ENCODE measurements at places on chromosomes 4 and X. TPM values are rescaled to one million over a fixed set of nuclear protein-coding genes. Genes with fewer than 3 reads are reported as not detected.

DNA sequence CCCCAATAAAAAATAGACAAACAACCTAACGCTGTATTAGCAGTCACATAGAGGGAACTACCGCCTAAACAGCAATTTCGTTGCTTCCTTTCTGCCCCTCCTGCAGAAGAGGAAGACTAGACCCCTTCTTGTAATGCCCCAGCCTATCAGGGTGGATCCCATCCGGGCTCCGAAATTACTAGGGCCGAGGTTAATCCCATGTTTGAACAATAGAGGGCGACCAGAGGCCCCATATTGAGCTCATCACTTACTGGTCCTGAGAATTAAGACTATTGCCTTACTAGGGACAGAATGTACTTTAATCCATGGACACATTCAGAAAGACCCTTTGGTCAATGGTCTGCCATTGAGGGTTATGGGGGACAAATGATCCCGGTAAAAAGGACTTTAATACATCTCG, 11.8 kb upstream of the ZNF630 start:
- no peaks in the 10 kb centered on the region for H3K4me1 ChIP-seq
- no peak for DNase-seq
- H3K27me3 ChIP-seq, result no peaks in the 10 kb centered on the region
- no peaks in the 10 kb centered on the region for H3K36me3 ChIP-seq
- no peak overlapping the region for H3K4me3 ChIP-seq
- H3K27ac ChIP-seq, result no peak overlapping the region

DNA sequence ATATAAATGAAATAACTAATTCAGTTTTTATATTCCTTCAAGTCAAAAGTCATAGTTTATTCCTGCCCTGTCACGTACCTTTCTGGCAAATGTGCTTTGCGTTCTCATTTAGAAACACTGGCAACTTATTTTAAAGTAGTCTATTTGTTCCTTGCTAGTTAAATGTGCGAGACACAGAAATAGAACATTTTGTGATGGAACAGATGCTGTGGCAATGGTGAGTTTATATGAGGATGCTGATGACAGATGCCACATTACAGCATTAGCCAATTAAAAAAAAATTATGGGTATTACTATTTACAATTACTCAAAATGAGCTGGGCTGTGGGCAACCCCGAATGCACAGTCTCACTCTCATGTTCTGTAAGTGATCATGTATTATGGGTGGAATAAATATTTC, 26.1 kb upstream of the EPHA5 start:
- no peak overlapping the region for H3K4me3 ChIP-seq
- no peaks in the 10 kb centered on the region for H3K27me3 ChIP-seq
- H3K36me3 ChIP-seq, result no peaks in the 10 kb centered on the region
- no peaks in the 10 kb centered on the region for H3K4me1 ChIP-seq
- no peak overlapping the region for H3K27ac ChIP-seq

DNA sequence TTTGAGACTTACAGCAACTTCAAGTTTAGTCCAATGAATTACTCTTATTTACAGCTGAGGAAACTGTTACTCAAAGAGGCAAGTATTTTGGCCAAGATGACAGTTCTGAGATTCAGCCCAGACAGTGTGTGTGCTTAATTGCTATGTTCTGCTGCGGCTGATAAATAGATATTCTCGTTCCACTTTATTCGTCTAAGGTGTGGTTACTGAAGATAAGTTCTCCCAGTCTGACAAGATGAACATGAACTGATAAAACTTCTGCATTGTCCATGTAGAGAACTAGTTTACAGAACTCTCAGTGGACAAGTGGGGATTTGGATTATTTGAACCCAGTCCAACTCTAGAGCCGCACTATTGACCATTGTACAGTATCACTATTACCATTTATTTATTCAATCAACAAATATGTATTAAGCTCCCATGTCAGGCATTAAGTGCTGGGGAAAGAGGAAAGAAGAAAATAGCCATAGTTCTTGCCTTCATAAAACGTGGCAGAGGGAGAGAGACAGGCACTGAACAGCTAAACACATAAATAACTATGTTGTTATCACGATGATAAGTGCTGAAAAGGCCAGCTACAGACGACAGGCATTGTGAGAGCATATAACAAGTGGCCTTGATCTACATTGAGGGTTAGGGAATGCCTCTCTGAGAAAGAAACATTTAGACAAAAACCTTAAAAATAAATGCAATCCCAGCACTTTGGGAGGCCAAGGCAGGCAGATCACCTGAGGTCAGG, 4.0 kb upstream of the DHX15 start:
- no peaks in the 10 kb centered on the region for H3K4me1 ChIP-seq
- no peak overlapping the region for H3K27ac ChIP-seq
- no peaks in the 10 kb centered on the region for H3K36me3 ChIP-seq
- DNase-seq, result no peak
- no peaks in the 10 kb centered on the region for H3K27me3 ChIP-seq
- no peak overlapping the region for H3K4me3 ChIP-seq

GRCh38 chrX:112457788-112458187, 221.9 kb downstream of the LHFPL1 start:
- no peak overlapping the region for H3K27ac ChIP-seq
- H3K4me1 ChIP-seq, result no peaks in the 10 kb centered on the region
- no peak overlapping the region for H3K4me3 ChIP-seq
- no peaks in the 10 kb centered on the region for H3K36me3 ChIP-seq

PAPSS1 gene
- 3.7 TPM for total RNA-seq

FBXL5 gene
- 97.5 TPM for total RNA-seq

All from gastrocnemius medialis (tissue), 4 donors.